ENCODE measurements at places on chromosomes 16 and 17.

DNA sequence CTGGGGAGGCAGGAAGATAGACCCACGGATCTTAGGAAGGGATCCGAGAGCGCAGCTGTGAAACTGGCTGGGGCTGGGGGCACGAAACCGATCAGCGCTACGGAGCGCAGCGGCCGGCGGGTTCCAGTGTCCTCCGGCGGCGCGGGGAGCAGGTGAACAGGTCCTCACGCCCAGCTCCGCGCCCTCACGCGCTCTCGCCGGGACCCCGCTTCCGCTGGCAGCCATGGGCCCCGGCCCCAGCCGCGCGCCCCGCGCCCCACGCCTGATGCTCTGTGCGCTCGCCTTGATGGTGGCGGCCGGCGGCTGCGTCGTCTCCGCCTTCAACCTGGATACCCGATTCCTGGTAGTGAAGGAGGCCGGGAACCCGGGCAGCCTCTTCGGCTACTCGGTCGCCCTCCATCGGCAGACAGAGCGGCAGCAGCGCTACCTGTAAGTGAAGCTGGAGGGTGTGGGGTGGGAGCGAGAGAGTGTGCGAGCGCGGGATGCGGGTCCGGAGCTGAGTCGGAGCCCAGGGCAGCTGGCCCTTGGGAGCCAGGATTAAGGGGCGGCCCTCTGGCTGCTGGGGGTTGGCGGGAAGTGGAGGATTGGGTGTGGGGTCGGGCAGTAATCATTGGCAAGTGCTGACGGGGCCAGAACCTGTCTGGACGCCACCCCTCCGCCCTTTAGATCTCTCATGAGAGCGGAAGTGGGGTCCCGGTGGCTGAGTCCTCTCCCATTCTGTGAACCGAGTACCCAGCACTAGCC, 479 bp downstream of the ITGA3 start:
- no peak for DNase-seq

GRCh38 chr17:41959336-41960095, 7.1 kb upstream of the CNP start:
- no peak for DNase-seq

GRCh38 chr17:72579990-72580320, 459.1 kb downstream of the SOX9 start:
- no peak for DNase-seq

DNA sequence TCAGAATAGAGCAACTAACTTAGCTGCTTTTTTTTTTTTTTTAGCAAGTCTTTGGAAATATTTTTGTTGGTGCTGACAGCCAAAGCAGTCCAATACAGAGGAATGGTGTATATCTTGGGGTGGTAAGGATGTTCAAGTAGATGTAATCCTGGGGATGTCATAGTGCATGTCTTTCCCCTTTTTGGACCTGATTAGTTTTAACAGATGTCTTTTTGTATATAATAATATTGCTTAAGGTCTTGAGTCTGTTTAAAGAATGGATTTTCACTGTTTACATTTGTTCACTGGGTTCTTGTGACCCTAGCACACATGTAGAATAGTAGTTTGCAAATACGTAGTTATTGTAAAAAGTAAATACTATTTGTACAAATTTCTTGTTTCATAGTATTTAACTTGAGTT, 7.9 kb downstream of the TAF15 start:
- no peak for DNase-seq

GRCh38 chr17:65947831-65948230, 244.1 kb downstream of the CEP112 start:
- no peak for DNase-seq

GRCh38 chr17:33014751-33015150, 23.1 kb downstream of the SPACA3 start:
- DNase-seq: no peak

- DNase-seq: no peak
Measured at GRCh38 chr16:28524681-28525171, 14.0 kb downstream of the NUPR1 start.

DNA sequence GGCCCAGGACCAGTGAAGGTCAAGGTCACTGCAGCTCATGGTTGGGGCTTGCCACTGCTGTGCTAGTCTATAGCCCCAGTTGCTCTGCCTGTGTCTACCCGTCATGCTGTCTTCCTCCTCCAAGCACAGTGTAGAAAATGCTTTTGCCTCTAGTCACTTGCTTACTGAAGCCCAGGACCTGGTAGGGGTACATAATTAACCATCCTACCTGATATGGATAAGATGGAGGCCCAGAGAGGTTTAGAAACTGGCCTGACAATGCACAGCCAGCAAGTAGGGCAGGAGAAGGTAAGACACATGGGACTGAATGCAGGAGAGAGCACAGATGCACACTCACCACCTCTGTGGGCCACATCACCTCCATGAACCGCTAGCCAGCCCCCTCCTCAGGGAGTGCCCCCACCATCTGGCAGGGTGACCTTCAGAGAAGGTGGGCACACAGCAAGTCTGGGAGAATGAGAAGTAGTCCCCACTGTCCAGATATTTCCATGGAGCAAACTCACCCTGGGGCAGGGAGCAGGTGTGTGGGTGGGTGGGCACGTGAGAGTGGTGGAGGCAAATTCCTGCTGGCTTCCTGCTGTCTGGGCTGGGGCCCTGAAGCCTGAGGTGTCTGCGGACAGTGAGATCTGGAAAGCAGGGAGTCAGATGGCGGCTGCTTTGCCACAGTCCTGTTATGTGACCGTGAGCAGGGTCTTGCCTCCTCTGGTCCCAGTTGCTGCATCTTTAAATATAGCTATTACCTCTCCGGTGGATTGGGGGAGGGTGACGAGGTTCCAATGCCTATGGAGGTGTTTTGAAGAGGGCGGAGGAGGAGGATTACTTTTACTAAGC, 1.0 kb downstream of the CX3CL1 start:
- no peak for DNase-seq

- DNase-seq: no peak
Measured at GRCh38 chr16:14606102-14606501, 24.0 kb downstream of the PARN start.

- no peak for DNase-seq
Measured at GRCh38 chr16:23712976-23713375, at the start of gene ERN2. TSS of gene ERN2 (minus strand) at chr16:23713222. CDS start at chr16:23713187, 35 bp downstream.

- no peak for DNase-seq
Measured at GRCh38 chr16:55529018-55529417, 20.1 kb downstream of the LPCAT2 start.

DNA sequence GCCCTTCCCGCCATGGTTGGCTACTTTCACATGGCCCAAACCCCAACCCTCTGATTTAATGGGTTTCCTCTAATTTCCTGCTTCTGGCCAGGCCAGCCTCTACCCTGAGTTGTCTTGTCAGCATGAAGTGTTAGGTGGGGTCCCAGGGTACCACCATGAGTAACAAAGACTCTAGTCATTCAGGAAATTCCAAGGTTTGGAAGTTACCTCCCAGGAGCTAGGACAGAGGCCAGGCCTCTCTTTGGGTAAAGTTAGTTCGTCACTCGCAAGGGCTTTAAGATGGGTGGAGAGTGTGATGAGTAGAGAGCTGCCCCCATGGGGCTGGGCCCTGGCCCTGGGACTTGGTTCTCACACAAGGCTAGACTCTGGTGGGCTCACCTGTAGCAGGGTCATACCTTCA, 54.6 kb downstream of the PLD6 start:
- DNase-seq: no peak

DNA sequence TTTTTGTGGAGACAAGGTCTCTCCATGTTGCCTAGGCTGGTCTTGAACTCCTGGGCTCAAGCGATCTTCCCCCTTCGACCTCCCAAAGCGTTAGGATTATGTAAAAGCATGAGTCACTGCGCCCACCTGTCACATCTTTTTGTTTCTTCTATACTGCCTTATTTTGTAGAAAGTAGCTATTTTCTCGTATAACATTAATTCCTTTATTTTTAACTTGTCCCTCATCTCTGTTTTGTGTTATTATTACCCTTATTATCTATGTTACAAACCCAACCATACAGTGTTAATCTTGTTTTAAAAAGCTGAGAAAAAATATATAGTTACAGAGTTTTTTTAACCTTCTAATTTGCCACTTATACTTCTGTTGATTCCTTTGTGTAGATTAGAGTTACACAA, 1.4 kb upstream of the TXNDC11 start:
- no peak for DNase-seq

DNA sequence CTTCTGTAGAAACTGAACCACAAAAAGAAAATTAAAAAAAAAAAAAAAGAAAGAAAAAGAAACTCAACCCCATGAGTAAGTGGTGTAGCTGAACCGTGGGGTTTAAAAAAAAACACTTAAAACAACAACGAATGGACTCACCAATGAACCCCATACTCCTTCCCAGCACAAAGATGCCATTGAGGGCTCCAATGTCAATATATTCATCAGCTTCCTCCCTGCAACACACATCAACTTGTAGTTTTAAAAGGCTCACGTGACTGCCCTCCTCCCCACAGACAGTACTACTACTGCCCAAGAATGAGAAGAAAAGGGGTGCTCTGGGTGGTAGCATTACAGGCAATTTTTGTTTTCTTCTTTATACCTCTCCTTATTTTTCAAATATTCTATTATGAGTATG, 3.3 kb upstream of the KLHL11 start:
- no peak for DNase-seq

DNA sequence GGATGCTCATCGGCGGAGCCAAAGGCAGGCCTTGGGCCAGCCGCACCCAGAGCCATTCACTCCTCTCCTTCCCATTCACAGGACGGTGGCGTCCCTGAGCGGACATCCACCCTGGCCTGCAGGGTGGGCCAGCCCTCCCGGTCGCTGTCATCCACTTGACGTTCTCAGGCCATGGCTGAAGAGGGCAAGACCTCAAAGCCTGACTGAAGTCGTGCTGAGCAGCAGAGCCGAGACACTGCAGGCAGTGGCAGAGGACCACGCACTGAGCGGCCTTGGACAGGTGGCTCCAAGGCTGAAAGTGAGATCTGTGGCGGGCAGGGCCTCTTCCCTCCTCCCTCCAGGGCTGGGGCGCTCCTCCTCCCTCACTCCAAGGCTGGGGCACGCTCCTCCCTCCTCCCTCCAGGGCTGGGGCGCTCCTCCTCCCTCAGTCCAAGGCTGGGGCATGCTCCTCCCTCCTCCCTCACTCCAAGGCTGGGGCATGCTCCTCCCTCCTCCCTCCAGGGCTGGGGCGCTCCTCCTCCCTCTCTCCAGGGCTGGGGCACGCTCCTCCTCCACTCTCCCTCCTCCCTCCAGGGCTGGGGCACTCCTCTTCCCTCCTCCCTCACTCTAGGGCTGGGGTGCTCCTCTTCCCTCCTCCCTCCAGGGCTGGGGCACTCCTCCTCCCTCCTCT, 24.1 kb downstream of the GNPTG start:
- DNase-seq: no peak

- DNase-seq: no peak
Measured at GRCh38 chr17:68302066-68302564, 10.8 kb downstream of the ARSG start.

DNA sequence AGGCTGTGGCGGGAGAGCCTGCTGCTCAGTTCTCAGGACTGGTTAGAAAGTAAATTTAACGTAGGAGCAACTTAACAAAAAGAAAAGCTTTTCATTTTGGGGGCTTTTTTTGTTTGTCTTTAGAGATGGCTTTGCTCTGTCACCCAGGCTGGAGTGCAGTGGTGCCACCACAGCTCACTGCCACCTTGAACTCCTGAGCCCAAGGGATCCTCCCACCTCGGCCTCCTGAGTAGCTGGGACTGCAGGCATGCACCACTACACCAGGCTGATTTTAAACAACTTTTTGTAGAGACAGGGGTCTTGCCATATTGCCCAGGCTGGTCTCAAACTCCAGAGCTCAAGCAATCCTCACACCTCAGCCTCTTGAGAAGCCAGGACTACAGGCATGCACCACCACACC, 205.0 kb downstream of the RPTOR start:
- no peak for DNase-seq

- no peak for DNase-seq
Measured at GRCh38 chr17:49339354-49339753, 22.7 kb downstream of the ZNF652 start.

DNA sequence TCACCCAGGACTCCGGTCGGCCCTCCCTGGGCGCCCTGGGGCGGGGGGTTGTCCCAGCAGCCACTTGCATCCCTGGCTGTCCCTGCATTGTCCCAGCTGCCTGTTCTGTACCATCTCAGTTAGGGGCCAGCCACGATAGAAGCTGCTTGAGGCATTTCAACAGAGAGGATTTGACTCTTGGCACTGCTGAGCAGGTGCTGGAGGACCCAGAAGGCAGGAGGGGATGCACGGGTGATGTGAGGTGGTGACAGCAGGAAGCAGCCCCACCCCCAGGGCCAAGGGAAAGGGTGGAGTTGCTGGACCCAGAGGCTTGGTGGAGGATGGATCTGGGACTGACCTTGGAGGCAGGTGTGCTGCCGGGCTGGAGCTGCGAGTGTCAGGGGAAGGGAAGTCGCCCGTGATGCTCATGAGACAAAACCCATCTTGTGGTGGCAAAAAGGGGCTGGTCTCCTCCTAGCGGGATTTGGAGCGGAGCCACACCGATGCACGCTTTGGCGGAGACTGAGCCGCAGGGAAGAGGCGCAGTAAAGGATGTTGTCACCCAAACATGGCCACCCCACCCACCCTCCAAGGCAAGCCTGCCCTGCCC, 188.0 kb upstream of the GSE1 start:
- DNase-seq: no peak

- no peak for DNase-seq
Measured at GRCh38 chr16:67459861-67460150, 21.2 kb downstream of the ATP6V0D1 start.

DNA sequence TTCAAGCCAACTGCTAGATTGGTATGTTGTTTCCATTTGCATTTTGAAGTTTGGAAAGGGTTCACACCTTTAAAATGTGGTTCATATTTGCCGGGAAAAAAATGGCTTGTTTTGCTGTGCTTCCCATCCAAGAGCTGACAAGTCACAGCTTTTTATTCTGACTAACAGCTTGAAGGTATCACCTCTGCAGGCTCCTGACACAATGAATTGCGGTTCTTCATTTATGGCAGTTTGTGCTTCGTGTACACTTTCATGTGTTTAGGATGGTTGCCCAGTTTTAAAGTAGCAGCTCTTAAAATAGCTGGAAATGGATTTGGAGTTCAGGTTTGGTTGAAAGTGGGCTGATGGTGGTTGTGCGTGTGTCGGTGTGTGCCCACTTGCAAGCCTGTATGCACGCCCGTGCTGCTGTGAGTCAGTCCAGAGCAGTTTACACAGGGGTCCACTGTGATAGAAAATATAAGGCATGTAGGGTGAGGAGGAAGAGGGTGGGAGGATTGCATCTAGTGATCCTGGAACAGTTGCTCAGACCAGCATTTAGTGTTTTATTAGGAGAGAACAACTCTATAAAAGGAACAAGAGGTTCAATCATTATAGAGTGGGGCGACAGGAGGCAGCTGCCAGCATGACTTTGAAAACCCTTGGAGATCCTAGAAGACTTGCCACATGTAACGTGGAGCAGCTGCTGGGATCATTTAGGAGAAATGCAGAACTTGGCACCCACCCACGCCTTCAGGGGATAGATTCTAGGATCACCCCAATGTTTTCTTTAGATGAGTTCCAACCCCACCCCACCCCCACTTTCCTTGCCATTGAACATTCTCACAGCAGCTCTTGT, 108.0 kb upstream of the TBX2 start:
- no peak for DNase-seq

Measured in vagina (tissue), 2 donors.